ENCODE measurements at places on chromosomes 5 and 9. TPM values are rescaled to one million over a fixed set of nuclear protein-coding genes. Genes with fewer than 3 reads are reported as not detected.

Gene BNC2
- total RNA-seq = 69.5 TPM

Gene KLHL3
- 12.0 TPM for total RNA-seq

Gene ECM2
- 64.1 TPM for total RNA-seq

- DNase-seq = no peak
These were observed 545.8 kb upstream of the ARRDC3 start for GRCh38 chr5:91928754-91929521.

Gene MSX2
- 11.3 TPM for total RNA-seq

Gene PCDHB10
- 5.0 TPM for total RNA-seq

DNA sequence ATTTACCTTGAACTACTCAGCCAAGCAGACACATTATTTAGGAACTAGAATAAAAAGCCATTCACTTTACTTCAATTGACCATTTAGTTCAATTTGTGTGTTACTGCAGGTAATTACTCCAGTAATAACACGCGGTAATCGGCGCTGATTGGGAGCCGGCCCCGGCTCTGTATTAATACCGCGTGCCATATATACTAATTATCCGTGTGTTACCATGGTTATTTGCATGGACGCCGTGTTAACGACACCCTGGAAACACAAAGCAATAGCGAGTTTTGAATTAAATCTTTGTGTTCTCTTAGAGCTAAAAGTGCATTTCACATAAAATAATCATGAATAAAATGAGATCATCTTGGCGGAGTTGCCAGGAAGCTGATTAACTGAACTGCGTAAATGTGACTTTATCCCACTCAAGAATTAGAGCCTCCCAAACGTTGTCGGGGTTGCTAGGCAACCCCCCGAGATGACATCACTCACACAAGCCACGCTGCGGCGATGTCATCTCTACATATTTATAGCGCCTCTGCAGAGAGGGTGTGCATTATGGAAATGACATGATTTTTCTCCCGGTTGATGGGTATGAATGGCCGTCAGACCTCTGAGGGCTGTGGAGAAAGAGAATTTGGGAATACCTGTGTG lies 41.4 kb upstream of the RNU6ATAC start:
- DNase-seq = peak; percentile 61

DNA sequence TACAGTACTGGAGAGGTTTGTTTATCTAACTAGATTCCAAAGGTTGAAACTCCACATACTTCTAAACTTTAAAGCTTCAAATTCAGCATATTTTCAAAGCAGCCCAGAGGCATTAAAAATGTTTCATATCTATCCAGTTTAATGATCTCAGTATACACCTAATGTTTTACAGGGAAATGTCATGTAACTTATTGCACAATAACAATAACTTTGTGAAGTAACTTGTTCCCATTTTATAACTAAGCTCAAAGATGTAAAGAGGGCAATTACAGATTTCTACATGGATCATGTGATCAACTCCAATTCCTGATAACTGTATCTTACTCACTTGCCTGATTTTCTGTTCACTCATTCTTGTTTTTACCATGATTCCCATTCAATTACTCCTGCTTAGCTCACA lies 610.0 kb downstream of the TAF11L14 start:
- DNase-seq = no peak

GRCh38 chr5:139105621-139106071 lies 92.5 kb downstream of the SIL1 start:
- DNase-seq = no peak

Gene ANKRD34B
- not detected for total RNA-seq

DNA sequence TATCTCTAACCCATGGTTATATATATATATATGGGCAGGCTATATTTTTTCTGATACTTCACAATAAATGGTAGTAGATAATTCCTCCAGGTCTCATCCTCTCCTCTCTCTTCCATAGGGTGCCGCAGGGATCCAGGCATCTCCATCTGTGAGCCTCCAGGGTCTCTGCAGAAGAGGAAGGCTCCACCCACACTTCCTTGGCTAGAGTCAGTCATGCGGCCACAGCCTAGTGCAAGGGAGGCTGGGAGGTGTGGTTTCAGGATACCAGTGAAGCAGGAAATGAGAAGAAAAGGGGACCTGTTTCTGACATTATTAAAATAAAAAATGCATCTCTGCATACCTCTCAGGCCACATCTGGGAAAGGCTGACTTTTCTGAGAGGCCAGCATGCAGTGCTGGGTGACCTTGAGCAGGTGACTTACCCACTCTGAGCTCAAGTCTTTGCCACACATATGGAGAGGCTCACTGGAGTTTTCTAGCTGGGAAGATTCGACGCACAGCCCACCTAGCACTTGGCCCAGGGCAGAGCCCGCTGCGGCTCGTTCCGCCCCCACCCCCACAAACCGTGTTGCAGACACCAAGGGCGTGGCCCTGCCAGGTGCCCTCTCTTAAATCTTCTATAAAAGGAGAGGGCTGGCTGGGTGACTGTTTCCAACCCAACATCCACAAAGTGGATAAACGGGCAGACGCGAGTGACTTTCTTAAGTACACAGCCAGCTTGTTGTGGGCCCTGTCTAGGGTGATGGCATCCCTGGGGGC lies 47.9 kb downstream of the OLFM1 start:
- DNase-seq = no peak

GRCh38 chr5:72452515-72453245 lies 54.5 kb downstream of the ZNF366 start:
- DNase-seq = peak; percentile 72

Gene TEX48
- not detected for total RNA-seq

Gene LCN10
- not detected for total RNA-seq

Gene C7
- 807 TPM for total RNA-seq

GRCh38 chr5:69113851-69114250 lies 20.0 kb downstream of the SLC30A5 start:
- DNase-seq = no peak

DNA sequence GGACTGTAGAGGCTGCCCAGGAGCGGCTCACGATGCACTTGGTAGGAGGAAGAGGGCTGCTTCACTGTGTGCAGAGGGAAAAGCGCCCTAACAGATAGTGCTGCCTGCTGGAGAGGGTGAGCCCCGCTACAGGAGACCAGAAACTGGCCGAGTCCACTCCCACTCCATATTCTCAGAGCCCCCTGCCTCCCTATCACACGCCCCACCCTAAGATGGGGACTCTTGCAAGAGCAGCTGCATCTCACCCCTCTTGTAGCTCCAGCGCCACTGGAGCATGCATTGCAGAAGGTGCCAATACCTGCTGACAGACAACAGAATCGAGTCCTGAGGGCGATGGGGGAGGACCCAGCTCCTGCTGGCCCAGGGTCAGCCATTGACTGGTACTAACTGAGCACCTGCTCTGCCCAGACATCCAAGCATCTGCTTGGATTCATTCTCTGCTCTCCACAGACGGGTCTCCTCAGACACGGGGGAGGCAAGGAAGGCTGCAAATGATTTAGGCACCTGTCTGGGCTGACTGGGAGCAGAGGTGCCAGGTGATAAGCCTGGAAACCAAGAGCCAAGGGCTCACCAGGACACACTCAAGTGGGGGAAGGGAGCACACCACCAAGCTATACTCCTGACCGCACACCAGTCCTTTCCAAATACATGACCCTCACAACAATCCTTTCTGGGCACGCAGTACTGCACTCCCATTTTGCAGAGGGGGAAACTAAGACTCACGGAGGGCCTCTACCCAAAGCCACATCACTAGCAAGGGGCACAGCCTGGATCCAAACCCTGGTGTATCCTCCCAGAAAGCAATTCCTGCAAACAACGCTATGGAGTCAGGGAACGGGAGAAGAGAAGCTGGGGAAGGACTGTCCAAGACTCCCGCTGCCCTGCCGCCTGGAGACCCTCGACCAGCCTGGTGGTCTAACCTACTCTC lies 1.6 kb downstream of the BICD2 start:
- no peak for DNase-seq

DNA sequence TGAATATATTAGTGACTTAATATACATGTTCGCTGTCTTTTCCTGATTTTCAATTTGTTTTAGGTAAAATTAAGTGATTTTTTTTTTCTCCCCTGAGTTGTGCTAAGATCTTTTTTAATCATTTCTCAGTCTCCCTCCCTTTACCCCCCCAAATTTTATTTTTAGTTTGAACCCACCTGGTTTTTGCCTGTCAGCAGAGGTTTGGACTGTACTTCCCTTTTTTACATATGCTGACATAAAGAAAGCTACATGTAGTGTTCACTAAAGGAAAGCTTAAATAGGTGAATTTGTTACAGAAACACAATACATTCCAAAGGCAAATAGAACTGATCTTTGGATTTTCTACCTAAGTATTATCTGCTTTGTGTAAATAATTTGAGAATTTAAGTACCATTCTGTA lies 82.2 kb downstream of the IPO11 start:
- no peak for DNase-seq

DNA sequence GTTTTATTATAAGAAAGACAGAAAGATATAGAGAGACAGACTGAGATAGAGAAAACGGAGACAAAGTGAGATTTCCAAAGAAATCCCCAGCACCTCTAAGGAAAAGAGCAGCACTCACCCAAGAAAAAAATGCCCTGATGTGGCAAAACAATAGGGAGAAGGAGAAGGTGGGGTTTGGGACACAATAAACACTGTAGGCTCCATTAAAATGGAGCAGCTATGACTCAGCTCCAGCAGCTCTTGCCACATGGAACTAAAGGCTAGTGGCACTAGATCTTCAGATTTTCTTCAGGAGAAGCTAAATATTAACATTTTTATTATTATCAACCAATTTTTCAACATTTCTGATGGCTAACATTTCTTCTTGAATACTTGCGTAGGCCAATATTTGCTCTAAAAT lies 321.8 kb downstream of the TRIM32 start:
- DNase-seq = no peak

- no peak for DNase-seq
These were observed 63.6 kb upstream of the SLC28A3 start for GRCh38 chr9:84404095-84404686.

GRCh38 chr5:11013793-11014192 lies 252.8 kb upstream of the DAP start:
- no peak for DNase-seq

Gene ZNF883
- 2.9 TPM for total RNA-seq

DNA sequence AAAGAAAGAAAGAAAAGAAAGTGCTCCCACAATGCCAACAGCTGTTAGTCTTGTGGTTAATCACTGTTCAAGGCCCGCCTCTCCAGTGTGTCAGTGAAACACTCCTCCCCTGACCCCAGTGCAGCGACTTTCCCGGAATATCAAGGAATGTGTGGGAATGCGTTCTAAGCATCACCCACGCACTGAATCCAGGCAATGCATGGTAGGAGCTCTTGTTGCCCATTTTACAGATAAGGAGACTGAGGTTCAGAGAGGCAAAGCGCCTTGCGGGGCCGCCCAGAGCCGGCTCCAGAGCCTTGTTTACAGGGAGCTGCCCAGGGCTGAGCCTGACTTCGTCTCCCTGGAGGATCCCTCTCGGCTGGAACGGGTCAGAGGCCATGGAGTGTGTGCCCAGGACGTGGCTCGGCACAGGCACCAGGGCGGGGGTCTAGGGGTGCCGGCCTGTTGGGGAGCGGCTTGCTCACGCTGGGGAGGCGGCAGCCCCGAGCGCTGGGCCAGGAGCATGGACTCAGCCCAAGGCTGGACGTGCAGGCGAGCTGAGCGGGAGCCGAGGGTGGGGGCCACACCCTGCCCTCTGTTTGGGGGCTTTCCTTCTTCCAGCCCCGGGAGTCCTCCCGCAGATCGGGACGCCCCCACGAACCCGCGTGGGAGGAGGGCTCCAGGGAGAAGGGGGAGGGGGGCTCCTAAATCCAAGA lies 823 bp downstream of the ST6GALNAC6 start:
- DNase-seq = no peak

Gene GM2A
- total RNA-seq = 33.7 TPM

Gene TCERG1
- 145 TPM for total RNA-seq

Gene GABBR2
- 0.53 TPM for total RNA-seq

DNA sequence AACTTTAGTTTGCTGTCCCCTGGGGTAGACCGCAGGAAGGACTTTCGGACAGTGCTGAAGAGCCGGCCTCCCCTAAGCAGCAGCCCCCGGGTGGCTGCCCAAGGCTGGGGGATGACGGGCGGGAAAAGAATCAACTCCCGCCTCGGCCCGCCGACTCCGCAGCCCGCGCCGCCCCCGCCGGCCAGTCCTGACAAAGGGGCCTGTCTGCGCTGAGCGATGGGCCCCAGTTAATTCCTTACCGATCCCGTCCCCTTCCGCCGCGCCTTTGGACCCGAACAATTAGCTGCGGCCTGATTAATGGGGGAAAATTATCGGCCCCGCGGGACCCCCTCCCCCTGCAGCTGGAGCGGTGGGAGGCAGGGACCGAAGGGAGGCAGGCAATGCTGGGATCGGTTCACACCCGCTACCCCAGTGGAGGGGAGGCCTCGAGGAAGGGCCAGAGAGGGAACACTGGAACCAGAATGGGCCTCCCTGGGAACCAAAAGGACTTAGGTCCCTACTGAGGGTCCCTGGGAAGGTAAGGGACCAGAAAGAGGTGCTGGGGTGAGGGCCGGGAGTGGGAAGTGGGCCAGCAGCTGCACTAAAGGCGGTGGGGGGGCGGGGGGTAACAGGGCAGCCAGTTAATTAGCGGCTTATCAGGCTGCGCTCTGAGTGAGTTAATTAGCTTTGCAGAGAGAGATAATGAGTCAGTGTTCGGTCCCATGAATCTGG lies 4.2 kb downstream of the ARID3C start:
- no peak for DNase-seq

- DNase-seq = no peak
These were observed 5.1 kb downstream of the PIP5K1B start for GRCh38 chr9:68710111-68710471.

Gene ENHO
- total RNA-seq = 0.26 TPM

Gene OTP
- not detected for total RNA-seq

Gene SPARC
- total RNA-seq = 5,536 TPM

Gene ERCC6L2
- 191 TPM for total RNA-seq

DNA sequence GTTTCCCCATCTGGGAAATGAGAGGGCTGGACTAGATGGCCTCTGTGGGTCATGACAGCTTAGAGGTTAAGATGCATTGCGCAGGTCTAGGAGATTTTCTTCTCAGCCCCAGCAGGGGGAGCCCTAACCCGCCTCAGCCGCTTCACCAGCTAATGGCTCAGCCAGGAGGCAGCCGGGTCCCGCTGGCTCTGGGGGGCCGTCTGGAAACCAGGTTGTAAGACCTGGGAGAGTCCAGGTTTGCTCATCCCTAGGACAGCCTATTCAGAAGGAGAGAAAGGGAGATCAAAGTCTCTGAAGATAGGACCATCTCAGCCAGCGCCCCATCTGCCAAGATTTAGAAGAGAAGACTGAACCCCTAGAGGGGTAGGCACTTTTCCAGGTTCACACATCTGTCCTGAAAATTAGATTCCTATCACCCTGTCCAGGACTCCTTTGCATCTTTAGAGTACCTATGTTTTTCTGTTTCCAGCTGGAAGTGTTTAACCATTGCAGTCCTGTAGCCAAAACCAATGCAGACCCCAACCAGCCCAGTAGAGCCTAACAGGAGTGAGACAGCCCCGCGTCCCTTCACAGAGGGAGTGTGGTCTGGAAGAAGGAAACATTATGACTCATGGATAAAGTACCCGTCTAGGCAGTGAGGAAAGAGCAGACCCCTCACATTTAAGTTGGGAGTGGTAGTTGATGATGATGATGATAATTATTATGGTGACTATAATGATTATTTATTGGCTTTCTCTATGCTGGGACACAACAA lies 27.5 kb downstream of the SPARC start:
- no peak for DNase-seq
